ENCODE measurements at places on chromosomes 1 and 21. TPM values are rescaled to one million over a fixed set of nuclear protein-coding genes. Genes with fewer than 3 reads are reported as not detected.

DNA sequence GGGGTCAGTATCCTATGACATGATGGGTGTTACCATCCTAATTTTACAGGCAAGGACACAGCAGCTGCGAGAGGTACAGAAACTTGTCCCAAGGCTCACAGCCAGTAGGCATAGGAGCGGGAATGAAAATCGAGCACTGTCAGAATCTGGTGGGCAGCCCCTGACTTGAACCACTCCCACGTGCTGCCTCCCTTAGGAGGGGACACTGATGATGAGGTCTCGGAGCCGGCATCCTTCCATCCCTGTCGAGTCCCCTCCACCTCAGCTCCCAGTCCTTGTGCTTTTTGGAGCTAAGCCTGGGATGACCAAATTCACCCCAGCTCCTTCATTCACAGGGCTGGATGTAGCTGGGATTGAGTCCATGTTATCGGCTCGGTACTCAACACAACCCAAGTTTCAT, 49.0 kb downstream of the B3GALT5 start:
- no peak for DNase-seq

- no peak for DNase-seq
These were observed 217.1 kb downstream of the NFIA start for GRCh38 chr1:61299463-61299862.

Gene FCRL6
- not detected for total RNA-seq

Gene C2CD4D
- total RNA-seq = 0.85 TPM

Gene KCNT2
- 14.2 TPM for total RNA-seq

Gene MMEL1
- total RNA-seq = not detected

Gene TTC24
- 0.11 TPM for total RNA-seq
